ENCODE measurements at places on chromosomes 6 and 20. TPM values are rescaled to one million over a fixed set of nuclear protein-coding genes. Genes with fewer than 3 reads are reported as not detected.

The NMBR gene
- not detected for total RNA-seq

GRCh38 chr6:8829796-8830195 lies 394.5 kb upstream of the SLC35B3 start:
- DNase-seq: no peak

The CALHM4 gene
- total RNA-seq: not detected

GRCh38 chr6:6577735-6578134 lies 10.8 kb upstream of the LY86 start:
- no peak for DNase-seq

The TTK gene
- total RNA-seq: 47.8 TPM

DNA sequence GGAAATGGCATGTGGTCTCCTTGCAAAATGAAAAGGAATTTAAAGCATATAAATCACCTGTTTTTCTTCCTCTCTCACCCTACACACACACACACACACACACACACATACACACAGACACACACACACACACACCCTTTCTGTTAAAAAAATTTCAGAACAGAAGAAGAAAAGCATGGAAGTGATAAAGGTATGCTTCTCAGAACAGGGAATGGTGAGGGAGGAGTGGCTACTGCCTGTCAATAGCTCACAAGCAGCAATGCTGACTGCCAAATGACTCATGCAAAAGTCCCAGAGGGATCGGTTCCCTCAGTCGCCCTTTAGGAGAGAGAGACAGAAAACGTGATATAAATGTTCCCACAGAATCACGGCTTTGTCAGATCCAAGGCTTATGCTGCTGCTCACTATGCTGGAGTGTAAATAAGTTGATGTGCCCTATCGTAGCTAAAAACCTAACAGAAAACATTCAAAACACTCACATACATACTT lies 102.6 kb downstream of the IBTK start:
- DNase-seq: peak; percentile 62

- DNase-seq: no peak
These were observed 308.2 kb upstream of the SGK1 start for GRCh38 chr6:134626086-134626485.

The SERINC1 gene
- 76.3 TPM for total RNA-seq

- no peak for DNase-seq
These were observed 253.2 kb downstream of the SOX4 start for GRCh38 chr6:21846541-21847451.

GRCh38 chr6:105495515-105495914 lies 92.6 kb upstream of the PREP start:
- DNase-seq: no peak

DNA sequence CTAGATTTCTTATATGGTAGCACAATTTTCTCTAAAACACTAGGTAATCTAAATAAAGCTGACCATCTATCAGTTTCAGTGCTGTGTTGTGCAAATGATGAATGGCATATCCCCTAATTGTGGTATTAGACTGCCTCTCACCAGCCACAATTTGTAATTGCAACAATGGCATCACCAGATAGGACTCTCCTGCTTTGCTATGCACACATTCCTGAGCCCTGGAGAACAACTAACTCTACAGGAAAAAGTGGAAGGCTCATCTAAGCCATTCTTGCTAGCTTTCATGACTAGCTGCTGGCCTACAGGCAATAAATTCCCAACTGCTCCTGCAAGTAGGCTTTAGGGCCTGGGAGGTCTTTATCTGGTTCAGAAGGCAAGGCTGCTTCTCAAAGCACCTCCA lies 974.1 kb downstream of the EYS start:
- no peak for DNase-seq

- DNase-seq: no peak
These were observed 60.9 kb downstream of the TFAP2C start for GRCh38 chr20:56689852-56690485.

GRCh38 chr6:131936156-131936555 lies 15.0 kb downstream of the CCN2 start:
- DNase-seq: no peak

- DNase-seq: no peak
These were observed 3.9 kb upstream of the TRIM39 start for GRCh38 chr6:30322527-30323501.

- DNase-seq: peak; percentile 92
These were observed at the start of gene EDN1 for GRCh38 chr6:12289933-12290820. TSS of gene EDN1 (plus strand) at chr6:12290361. CDS start at chr6:12290630, 269 bp downstream.

The SLC17A3 gene
- not detected for total RNA-seq

The FRK gene
- total RNA-seq: 1.4 TPM

GRCh38 chr6:1014431-1014807 lies 297.5 kb upstream of the FOXQ1 start:
- no peak for DNase-seq

The SALL4 gene
- total RNA-seq: 409 TPM

The PPDPF gene
- 356 TPM for total RNA-seq

The PPP1R3D gene
- 5.4 TPM for total RNA-seq
